COR-L47 (cell line): ENCODE measurements at places on chromosomes 2 and 18.
A peak's percentile ranks its signal among the peaks of the same experiment; 100 is the strongest.

DNA sequence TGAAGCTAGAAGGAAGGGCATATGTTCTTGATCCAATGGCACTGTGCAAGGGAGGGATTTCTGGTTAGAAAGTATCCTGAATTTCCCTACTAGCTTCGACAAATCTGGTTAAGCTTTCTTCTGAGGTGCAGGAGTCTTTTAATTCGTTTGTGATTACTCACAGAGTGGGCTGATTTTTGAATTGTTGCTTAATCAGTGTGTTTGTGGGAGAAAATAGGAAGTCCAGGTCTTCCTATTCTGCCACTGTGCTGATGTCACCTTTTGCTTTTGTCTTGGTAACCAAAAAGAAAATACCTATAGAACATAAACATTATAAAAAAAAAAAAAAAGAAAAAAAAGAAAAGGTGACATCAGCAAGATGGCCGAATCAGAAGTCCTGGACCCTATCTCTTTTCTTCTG is 1008.6 kb downstream of the TSN start:
- DNase-seq, result no peak

DNA sequence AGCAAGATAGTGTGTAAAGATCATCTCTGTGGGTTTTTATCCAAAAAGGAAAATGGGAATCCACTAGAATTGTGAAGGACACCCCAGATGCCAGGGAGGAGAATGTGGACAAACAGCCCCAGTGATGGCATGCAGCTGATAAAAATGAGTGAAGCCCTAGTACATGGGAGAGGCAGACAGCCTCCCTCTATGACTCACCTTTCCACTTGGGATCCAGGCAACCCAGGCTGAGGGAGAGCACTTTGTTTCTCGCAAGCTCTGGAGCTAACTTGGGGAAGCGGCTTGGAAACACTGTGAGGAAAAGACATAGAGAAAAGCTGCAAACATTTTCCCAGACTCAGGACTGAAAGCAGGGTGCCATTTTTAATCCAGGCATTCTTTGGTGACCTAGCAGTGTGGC is 5.3 kb upstream of the FLACC1 start:
- DNase-seq, result no peak

- DNase-seq, result no peak
These were observed 23.1 kb upstream of the IAH1 start for GRCh38 chr2:9451231-9451630.

GRCh38 chr2:168490946-168491605 is 35.0 kb downstream of the CERS6 start:
- DNase-seq, result no peak

DNA sequence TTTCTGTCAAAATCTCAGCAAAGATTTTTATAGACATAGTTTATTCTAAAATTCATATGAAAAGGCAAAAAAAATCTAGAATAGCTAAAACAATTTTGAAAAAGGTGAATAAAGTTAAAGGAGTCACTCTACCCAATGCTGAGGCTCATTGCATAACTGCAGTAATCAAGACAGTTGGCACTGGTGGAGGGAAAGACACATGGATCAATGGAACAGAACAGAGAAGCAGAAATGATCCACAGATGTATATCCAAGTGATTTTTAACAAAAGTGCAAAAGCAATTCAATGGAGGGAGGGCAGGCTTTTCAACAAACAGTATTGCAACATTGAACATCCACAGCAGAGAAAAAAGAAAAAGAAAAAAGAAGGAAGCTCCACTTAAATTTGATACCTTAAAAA is 162.8 kb downstream of the RBM43 start:
- DNase-seq, result no peak

- no peak for DNase-seq
These were observed 20.4 kb downstream of the DSG4 start for GRCh38 chr18:31396796-31397612.

GRCh38 chr18:32769586-32770053 is 3.2 kb downstream of the KLHL14 start:
- DNase-seq, result peak; percentile 87

- no peak for DNase-seq
These were observed 11.7 kb downstream of the PROC start for GRCh38 chr2:127429844-127430425.

- no peak for DNase-seq
These were observed 55.3 kb upstream of the FZD7 start for GRCh38 chr2:201978333-201978732.

- no peak for DNase-seq
These were observed 66.1 kb downstream of the RBBP8 start for GRCh38 chr18:22999212-22999611.

DNA sequence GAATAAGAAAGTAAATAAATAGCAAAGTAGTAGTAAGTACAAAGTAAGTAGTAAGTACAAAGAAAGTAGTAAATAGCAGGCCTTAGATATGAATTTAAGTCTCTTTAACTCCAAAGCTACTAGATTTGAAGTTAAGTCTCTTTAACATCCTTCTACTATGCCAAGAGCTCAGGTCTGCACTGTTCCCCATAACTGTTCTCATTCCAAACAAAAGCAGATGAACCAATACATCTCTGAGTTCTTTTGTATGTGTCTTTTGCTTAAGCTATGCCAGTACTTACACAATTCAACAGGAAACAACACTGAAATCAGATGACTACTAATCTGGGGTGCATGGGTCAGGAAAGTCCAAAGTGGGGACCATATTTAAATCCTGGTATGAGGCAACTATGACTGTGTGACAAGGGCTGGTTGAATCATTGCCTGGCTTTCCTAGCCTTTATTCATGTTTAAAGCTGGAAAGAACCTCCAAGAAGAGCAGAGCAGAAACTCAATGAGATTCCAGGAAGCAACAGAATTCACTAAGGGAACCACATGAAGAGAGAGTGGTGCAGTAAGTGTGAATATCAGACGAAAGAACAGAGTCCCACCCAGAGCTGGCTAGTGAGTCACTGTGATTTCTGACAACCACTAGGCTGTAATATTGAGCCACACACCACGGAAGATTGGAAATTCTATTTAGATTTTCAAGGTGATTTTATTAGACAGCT is 51.0 kb upstream of the CYP26B1 start:
- DNase-seq, result no peak

DNA sequence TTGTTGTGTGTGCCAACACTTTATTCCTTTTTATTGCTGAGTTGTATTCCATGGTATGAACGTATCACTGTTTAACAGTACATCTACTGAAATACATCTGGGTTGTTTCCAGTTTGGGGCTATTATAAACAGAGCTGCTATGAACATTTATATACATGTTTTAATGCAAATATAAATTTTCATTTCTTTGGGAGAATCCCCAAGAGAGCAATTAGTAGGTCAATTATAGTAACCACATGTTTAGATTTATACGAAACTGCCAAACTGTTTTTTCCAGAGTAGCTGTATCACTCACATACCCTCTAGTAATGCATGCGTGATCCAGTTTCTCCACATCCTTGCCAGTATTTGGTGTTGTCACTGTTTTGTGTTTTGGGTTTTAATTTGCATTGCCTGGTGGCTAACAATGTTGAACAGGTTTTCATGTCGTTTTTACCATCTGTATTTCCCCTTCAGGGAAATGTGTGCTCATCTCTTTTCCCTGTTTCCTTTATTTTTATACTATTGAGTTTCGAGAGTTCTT is 81.0 kb downstream of the TMEM131 start:
- DNase-seq, result no peak

GRCh38 chr2:112312821-112313220 is 37.4 kb downstream of the ZC3H6 start:
- DNase-seq, result no peak

GRCh38 chr18:61435064-61435652 is 101.9 kb downstream of the CDH20 start:
- DNase-seq, result no peak
